GM13977 (cell line): ENCODE measurements at places on chromosomes 11 and 22.
A peak's percentile ranks its signal among the peaks of the same experiment; 100 is the strongest.

GRCh38 chr11:118226781-118227180, 2.0 kb upstream of the JAML start:
- no peak for DNase-seq

DNA sequence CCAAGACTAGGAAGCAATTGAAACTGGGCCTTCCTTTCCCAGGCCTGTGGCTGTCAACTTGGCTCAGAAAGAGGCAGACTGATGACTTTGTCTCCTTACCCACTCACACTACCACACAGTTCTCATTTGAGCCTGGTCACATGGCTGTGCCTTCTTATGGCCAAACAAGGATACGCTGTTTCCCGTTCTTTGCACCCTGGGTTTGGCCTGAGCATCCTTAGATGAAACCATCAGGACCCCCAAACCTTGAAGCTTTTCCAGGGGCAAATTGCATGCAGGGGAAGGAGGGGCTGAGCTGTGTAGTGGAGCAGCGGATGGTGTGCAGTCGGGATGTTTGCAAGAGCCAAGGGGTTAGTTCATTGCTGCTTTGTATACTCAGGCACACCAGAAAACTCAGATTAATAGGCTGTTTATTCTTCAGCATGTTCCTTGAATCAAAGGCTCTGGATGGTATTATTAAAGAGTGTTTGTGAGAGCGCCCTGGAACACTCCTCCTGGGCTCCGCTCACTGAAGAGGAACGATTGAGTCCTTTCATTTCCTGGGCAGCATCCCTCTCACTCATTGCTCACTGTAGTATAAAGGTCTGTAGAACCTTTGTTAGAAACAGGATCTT, 69.8 kb downstream of the ARFGAP2 start:
- no peak for DNase-seq

GRCh38 chr11:71321433-71322191, 69.2 kb upstream of the SHANK2 start:
- DNase-seq, result no peak

GRCh38 chr11:127478826-127479225, 478.3 kb upstream of the KIRREL3 start:
- no peak for DNase-seq

DNA sequence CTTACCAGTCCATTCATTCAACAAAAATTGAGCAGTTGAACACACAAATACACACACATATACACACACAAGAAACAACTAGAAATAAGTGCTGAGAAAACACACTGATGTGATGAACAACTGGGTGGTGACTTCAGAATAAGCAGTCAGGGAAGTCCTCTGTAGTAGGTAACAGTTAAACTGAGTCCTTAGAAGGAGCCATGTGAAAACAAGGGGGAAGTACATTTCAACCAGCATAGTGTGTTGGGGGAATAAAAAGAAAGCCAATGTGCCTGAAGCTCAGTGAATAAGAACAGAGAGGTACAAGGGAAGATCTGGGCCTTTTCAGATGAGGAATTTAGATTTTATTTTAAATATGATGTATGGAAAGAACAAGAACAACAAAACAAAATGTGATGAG, 6.8 kb upstream of the TMEM123 start:
- DNase-seq, result no peak

- DNase-seq, result no peak
These were observed 1333.9 kb downstream of the BRD1 start for GRCh38 chr22:48493733-48494132.

DNA sequence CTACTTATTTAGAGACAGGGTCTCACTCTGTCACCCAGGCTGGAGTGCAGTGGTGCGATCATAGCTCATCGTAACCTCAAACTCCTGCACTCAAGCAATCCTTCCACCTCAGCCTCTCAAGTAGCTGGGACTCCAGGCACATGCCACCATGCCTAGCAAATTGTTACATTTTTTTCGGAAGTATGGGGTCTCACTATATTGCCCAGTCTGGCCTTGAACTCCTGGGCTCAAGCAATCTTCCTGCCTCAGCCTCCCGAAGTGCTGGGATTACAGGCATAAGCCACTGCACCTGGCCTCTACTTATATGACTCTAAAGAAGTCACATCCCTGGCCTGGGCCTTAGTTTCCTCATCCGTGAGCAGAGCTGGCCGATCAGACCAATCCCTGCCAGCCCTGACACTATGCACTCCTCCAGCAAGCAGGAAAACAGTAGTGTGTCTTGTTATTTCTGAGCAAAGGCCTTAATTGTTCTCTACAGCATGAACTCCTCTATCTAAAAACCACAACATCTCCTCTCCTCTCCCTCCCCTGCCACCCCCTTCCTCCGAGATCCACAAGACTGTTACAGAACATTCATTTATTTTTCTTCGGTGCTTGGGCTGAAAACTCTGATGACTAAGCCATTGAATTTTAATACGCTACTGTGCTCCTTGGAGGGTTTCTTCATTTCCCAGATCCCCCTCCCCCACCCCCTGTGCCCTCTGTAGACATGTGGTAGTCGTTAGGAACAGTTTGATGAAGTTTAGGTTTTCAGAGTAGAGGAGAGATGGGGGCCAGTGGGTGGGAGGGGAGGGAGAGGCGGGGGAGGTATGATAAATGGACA, 91.5 kb downstream of the ABTB2 start:
- DNase-seq, result no peak

DNA sequence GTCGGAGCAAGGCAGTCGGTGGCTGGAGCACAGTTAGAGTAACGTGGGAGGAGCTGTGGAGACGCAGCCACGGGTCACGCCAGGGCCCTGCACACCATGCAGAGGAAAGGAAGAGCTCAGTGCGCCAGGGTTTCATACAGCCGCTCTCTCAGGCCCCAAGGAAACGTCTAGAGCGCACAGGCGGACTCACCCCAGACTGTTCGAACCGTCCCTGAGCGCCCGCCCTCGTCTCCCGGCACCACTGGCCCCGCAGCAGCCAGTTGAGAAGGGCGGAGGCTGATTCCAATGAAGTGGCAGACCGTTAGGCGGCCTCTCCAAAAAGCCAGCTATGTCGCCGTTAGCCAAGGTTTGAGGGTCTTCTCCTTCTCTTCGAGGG, 483 bp upstream of the HYLS1 start:
- DNase-seq, result peak; percentile 33

DNA sequence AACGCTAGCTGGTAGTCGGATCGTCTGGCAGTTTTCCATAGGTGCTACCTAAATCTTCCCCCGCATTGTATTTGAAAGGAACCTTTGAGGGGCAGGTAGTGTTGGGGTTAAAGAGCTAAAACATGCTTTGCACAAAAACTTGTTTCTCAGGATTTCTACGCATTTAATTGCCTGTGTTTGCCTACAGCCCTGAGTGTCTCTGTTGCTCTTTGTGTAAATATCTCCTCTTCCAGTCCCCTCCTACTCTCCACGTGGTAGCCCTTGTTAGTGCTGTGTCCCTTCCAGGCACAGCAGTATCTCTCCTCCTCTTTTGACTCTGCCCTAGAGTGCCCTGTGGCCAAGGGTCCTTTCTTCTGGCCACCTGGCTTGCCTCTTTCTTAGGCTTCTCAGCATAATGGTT, 81.7 kb downstream of the BARX2 start:
- no peak for DNase-seq

- DNase-seq, result no peak
These were observed 432.2 kb downstream of the NTM start for GRCh38 chr11:131802440-131803115.
